ENCODE measurements at places on chromosomes 7 and 10.
A peak's percentile ranks its signal among the peaks of the same experiment; 100 is the strongest.

GRCh38 chr7:127512663-127513062 is 72.7 kb downstream of the GCC1 start:
- DNase-seq, result no peak

- DNase-seq, result peak; percentile 23
Observed at GRCh38 chr10:18601321-18601720, 50.1 kb downstream of the NSUN6 start.

- peak; percentile 12 for DNase-seq
Observed at GRCh38 chr7:15684871-15685270, 1.6 kb downstream of the MEOX2 start.

- no peak for DNase-seq
Observed at GRCh38 chr10:44963772-44964633, 4.4 kb downstream of the RASSF4 start.

DNA sequence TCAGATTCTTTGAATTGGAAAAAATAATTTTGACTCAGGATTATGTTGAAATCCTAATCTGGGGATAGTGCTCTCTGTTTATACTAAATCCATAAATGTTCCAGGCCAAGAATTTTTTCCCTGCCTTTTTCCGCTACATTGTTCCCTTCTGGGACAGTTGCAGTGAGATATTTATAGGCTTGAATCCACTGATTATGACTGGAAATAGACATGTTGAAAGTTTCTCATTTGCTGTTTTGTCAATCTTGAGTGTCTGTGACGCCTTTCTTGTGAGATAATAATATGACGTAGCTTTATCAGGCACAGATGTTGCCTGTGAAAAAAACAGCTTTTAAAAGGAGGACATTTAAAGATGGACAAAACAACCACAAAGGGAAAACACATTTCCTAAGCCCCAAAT is 155.9 kb downstream of the ARID5B start:
- no peak for DNase-seq

GRCh38 chr7:149458235-149458634 is 2.6 kb downstream of the ZNF777 start:
- DNase-seq, result no peak

GRCh38 chr10:115402699-115403098 is 309.5 kb downstream of the ATRNL1 start:
- DNase-seq, result peak; percentile 26

DNA sequence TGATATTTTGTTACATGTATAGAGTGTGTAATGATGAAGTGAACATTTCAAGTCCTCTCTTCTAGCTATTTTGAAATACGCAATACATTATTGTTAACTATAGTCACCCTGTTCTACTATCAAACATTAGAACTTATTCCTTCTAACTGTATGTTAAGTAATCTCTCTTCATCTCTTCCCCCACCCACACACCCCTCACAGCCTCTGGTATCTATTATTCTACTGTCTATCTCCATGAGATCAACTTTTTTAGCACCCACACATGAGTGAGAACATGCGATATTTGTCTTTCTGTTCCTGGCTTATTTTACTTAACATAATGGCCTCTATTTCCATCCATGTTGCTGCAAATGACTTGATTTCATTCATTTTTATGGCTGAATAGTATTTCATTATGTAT is 57.7 kb upstream of the EGR2 start:
- no peak for DNase-seq

DNA sequence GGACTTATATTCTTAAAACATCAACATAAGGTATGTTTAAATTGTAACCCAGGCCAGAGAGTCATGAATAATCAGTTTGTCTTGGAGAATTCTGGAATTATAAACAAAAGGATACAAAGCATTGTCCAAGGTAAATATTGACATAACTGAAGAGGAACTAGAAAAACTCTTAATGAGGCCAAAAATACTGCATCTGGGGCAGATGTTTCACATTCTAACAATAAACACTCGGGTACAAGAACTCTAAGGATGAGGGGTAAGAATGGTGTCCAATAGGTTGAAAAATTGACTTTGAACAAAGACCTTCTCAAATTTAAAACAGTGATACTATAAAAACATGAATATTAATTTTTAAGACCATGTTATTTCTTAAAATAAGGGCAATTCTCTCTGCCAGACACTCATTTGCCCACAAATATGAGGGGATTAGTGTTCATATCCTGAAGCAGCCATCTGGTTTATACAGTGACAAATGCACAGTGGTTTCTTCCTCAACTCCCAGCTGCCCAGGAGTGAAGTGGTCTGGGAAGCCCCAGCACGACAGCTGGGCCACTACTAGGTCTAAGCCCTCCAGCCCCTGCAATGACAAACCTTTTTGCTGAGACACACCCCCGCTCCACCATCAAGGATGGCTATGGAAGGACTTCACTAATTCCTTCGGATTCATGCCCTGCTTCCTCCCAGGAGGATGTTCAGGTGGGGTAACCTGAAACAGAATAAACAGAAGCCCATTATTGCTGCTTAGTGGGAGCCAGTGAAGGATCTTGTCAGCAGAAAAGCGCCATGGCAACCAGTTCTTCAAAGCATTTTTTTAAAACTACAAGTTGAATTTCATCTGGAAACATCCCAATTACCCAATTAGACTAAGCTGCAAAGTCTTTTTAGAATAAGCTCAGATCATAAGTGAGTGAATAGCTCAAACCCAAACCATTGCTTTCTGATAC is 107.5 kb upstream of the ARID5B start:
- peak; percentile 29 for DNase-seq

DNA sequence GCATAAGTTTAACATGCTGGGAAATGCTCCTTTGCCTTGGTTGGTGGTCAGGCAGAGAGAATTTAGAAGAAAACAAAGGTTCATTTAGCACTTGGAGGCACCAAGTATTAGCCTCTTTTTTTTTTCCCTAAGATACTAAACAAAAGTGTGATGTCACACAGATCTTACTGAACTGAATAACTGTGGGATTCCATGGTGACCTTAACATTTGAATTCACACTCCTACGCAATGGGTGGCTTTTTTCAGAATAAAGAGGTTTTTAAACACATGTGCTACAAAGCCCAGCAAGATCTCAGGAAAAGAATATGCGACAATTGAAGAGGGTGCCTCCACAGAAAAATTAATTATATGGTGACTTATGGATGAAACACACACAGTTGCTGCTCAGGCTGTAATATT is 133.4 kb upstream of the ABCB5 start:
- no peak for DNase-seq

DNA sequence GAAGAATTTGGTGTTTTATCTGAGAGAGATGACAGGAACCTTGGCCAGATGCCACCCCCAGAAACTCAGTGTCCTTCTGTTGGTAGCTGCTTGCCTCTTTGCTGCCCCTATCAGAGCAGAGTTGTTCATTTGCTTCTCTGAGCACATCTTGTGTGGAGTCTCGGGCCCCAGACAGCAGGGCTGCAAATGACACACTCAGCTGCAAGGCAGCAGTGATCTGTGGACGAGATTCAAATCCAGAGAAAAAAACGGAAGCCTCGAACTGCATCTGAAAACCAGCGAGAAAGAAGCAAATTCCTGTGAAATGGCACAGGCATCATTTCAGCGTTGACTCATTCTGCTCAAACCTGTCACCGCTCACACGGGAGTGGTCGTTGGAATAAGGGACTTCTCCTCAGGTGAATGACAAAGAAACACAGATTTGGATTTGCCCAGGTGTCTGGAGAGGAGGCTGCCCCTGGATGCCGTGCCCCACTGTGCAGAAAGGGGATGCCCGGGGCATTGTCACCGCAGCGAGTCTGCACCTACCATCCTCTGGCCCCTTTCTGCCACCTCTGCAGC is 144.7 kb downstream of the PFKFB3 start:
- DNase-seq, result peak; percentile 32

DNA sequence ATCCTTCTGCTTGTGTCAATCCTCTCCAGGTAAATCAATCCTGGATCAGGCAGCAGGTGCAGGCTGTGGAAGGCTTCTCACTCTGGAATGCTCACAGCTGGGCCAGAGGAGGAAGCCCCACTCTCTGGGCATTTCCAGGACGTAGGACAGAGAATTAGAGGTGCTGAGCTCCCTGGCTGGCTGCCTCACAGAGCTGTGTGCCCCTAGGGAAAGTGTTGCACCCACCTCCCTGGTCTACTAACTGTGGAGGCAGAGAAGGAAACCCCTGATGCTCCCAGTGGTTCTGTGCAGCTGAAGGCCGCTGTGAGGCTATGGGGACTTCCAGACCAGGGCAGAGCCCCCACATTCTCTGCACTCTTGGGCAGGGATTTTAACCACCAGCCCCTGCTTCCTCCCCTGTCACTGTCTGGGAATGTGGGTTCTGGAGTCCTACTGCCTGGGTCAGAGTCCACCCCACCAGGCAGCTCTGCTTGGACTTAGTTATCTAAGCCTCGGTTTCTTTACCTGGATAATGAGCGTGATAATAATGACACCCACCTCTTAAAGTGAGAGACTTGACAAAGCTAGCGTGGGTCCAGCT is 73.5 kb upstream of the EEPD1 start:
- peak; percentile 40 for DNase-seq

DNA sequence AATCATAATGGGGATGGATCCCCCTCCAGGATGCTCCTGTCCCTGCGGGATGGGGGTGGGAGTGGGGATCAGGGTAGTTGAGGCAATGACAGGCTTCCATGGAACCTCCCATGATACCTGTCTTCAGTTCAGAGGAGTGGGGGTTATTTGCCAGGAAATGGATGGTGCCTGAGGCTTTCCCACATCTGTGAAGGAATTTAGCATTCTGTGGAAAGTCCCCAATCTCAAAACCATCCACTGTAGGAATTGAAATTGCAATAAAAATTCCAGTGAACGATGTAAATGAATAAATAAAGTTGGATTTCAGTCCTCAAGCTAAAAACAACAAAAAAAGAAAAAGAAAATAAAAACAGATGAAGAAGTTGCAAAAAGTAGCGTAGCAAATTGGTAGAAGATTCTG is 81.9 kb downstream of the CHRM2 start:
- no peak for DNase-seq

DNA sequence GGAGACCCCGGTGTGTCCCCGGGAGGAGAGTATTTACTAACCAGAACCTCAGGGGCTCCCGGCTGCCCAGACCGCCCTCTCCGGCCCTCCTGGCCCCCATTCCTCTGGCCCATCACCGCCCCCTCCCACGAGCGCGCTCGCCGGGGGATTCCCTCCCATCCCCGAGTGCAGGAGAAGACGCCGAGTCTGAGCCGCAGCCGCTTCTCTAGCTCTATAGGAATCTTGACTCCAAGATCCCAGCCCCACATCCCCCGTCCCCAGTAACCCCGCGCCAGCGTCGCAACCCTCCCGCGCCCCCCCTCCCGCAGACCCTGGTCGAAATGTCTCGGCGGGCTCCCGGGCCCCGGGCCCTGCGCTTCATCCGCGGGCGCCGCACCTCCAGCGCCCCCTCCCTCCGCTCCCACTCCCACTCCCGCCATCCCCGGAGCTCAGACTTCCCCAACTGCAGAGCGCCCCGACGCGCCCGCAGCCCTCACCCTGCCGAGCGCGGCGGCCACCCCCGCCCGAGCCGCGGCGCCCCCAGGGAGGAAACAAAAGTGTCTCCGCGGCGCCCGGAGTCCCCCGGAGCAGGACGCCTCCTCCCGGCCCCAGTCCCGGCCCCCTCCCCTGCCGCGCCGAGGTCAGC is 541 bp downstream of the ELMO1 start:
- no peak for DNase-seq

DNA sequence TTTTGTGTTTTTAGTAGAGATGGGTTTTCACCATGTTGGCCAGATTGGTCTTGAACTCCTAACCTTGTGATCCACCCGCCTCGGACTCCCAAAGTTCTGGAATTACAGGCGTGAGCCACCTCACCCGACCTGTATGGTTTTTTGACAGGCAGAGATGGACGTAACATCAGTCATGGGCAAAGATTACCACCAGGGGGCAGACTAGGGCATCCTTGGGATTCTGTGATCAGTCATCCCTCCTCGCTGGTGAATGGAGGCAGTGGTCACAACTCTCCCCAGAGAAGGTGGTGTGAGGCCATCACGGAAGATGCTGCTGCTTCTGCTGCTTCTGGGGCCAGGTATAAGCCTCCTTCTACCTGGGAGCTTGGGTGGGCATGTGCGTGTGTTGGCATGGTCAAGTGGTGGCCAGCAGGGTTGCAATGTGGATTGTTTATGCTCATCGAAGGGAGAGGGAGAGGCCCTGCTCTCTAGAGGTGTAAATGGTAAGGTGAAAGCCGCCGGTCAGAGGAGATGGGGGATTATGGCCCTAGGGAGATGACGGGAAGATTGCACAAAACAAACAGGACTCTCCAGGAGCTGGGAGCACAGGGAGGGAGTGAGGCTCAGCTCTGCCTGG is 122.7 kb upstream of the PRSS1 start:
- peak; percentile 58 for DNase-seq

DNA sequence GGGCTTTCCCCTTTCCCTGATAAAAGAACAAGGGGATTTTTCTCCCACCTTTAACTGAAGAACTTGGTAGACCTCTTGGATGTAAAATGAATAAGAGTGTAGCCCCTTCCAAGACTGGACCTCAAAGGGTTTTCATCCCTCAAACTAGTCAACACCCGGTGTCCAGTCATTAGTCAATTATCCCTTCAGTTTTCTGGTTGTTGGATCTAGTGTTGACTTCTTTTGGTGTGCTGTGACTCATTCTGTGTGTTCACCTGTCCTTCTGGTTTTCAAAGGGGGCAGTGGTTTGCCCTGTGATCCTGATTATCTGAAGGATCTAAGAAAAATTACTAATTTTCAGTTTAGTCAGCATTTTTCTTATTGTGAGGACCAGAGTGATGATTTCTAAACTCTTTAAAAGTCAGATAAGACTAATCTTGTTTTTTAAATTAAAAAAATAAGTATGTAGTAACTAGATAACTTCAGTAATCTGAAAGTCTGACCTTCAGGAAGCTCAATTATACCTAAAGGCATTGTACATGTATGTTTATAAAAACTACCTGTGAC is 583.5 kb downstream of the CNTNAP2 start:
- DNase-seq, result no peak

All from ELR (cell line).